ENCODE measurements at places on chromosomes 7 and 10.

DNA sequence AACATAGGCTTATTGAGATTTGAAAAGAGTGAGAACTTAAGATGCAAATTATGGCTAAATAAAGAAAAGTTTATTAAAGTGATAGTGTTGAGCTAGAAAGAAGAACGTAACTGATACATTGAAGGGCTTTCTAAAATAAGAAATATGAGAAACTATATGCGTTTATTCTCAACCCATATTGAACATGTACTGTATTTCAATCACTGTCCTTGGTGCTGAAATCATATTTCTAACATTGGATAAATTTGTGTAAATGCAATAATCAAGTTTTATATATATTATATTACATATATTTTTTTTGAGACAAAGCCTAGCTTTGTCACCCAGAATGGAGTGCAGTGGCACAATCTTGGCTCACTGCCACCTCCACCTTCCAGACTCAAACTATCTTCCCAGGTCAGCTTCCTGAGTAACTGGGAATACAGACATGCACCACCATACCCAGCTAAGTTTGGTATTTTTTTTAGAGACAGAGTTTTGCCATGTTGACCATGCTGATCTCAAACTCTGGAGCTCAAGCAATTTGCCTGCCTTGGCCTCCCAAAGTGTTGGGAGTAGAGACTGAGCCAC lies 1065.8 kb downstream of the REEP3 start:
- DNase-seq = no peak

DNA sequence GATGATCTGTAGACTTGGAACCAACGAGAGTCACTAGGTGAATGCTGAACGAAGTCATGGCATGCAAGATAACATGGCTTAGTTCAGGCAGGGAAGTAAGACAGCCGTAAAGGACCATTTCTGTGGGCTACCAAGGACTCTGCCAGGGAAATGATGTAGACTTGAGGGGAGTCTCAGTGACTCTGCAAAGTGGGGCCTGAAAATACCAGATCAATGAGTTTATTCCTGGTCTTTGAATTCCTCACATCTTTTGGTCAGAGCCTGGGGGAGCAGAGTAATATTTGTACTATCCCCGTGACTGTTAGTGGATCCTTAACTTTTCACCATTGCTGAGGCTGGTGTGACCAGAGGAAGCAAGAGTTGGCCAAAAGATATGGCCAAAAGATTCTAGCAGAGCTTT lies 60.7 kb upstream of the INHBA start:
- no peak for DNase-seq

DNA sequence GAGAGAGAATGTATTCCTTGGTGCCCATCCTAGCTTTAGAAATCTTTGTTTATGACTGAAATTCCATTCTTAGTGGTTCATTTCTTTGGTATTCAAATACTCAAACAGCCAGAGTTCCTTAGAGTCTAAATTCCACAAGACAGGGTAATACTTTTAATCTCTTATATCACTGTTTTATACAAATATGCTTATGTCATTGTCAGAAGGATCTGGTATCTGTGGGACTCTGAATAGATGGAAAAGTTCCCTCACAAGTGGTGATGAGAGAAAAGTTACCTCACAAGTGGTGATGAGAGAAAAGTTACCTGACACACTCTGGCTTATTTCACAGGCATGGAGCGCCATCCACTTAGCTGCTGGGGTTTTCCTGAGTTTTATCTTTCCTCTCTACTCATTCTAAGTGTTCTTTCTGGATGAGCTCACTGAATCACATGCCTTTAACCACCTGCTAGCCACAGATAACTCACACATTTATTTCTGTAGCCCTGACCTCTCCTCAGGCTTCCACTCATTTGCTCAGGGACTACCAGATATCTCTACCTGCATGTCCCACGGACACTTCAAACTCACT lies 784.0 kb downstream of the SUGCT start:
- DNase-seq = no peak

- no peak for DNase-seq
These were observed 39.8 kb downstream of the ZEB1 start for GRCh38 chr10:31358688-31359330.

DNA sequence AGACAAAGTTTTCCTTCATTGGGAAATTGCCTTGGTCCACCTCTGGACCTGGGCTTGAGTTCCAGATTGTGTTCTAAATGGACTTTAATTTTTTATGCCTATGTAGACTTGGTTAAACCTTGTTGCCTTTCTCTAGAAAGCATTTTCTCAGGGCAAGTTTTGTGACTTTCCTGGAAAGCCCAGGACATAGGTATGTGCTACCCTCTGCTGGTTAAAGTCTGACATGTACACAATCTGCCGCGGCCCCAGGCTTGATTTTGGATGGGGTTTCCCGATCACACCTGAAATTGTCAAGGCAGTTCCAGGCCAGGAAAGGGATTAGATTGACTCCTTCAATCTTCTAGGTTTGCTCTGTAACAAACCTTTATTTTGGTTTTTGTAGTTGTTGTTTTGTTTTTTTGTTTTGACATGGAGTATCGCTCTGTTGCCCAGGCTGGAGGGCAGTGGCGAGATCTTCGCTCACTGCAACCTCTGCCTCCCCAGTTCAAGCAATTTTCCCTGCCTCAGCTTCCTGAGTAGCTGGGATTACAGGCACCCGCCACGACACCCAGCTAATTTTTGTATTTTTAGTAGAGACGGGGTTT lies 14.1 kb upstream of the AKR1B10 start:
- DNase-seq = peak; percentile 43

GRCh38 chr7:125814100-125814499 lies 884.5 kb upstream of the POT1 start:
- DNase-seq = no peak

GRCh38 chr10:124267231-124267885 lies 151.4 kb downstream of the OAT start:
- DNase-seq = peak; percentile 4

DNA sequence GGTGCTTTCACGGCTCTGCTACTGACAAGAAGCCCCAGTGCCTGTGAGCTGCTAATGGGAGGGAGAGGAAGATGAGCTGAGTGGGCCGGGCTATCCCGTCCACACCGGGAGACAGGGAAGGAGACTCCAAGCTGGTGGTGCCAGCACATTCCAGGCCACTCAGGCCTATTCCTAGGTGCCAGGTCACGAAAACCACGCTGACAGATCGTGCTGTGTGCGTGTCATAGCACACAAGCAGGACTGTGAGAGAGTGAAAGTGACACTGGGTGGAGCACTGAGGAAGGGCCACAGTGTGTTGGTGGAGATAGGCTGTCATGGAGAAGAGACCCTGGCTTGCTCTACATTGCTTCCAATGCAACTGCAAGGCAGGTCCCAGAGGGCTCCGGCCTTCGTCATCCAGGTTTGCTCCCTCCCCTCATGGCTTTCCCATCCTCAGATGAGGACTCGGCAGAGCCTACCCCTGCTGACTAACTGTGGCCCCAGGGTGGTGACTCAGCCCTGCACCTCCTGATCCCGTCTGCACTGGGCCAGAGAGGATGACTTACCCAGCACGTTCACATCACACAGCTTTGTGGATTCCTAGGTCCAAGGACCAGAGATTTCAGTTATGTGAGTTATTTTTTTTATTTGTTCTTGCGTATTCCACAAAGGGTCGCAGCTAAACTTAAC lies 167.3 kb downstream of the EGFR start:
- DNase-seq = no peak

DNA sequence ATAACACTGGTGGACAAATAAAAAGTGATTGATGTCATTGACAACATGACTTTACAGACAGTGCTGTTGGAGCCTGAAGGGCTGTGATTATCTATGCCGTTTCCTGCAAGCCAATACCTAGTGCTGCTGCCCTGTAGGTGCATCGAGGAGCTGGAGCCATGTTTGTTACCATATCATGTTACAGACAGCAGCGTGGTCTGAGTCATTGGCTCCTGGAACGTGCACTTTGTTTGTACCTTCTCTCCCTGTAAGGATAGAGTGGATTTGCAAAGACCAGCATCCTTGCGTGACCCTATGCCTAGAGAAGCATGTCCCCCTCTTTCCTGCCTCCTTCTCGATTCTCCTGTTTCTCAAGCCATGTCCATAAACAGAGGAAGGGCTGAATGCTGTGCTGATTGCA lies 597.2 kb downstream of the TYW1 start:
- DNase-seq = peak; percentile 8

DNA sequence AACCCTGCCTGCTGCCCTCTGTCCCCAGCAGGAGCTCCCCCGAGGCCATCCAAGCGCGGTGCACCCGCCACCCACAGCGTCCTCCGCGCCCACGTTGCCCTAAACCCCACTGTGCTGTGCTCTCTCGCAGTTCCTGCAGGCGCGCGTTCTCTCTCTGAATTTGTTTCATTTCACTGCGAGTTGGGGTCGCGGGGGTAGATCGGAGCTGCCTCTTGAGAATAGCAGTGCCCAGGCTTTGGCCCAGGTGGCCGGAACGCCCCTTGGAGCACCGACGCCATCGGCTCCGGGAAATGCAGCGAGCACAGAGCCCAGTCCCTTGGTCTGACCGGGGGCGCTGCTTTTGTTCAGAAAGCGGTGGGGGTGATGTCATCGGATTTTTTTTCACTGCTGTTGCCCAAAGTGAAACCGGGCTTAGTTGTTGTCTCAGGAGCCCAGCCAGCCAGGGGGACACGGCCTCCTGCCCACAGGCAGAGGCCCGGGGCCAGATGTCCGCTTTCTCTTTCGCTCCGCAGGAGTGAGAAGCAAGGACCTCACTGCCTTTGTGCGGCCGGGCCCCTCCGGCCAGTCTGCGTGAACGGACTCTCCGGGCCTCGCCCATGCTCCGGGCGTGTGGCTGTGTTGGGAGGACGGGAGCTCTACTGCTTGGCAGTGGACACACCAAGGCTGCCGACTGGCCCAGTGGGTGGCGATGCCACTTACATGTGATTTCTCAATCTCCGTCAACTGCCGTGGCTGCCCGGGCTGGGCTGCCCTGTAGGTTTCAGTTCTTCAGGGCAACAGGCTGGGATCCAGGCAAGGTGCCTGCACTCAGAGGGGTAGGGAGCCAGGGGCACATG lies 43.1 kb downstream of the FOXK1 start:
- peak; percentile 57 for DNase-seq

GRCh38 chr7:135300913-135301765 lies 67.5 kb downstream of the STRA8 start:
- DNase-seq = no peak

- no peak for DNase-seq
These were observed 803 bp downstream of the GOLGA7B start for GRCh38 chr10:97850446-97850845.

GRCh38 chr10:34462993-34463392 lies 352.1 kb downstream of the PARD3 start:
- DNase-seq = no peak

- no peak for DNase-seq
These were observed at the start of gene SYCE1 for GRCh38 chr10:133565441-133566294. Gene SYCE1 (minus strand): TSS chr10:133565583. CDS start chr10:133565529, 54 bp downstream.

DNA sequence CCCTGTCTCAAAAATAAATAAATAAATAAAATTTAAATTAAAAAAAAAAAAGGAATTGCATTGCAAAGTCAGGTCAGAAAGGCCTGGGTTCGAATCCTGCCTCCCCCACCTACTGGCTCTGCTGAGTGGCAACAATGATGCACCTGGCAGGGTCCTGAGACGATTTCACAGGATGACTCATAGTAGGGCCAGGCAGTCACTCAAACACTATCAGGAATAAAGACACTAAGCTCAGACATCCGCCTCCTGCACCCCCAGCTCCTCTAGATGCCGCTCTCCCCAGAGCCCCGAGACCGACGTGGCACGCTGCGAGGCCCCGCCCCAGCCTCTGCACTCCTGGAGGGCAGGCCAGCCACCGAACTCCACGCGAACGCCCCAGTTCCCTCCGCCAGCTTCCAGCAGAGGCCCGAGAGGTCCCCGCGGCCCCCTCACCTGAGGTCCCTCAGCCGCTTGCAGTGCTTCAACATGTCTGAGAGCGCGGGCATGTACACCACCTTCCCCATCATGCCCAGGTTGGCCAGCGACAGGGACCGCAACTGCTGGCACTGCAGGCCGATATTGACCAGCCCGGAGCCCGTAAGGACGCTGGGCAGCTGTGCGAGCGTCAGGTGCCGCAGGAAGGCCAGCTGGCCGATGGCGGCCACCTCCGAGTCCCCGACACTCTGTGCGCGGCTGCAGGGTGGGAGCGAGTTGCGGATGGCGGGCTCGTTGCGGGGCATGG lies 76.6 kb upstream of the TNRC18 start:
- no peak for DNase-seq

DNA sequence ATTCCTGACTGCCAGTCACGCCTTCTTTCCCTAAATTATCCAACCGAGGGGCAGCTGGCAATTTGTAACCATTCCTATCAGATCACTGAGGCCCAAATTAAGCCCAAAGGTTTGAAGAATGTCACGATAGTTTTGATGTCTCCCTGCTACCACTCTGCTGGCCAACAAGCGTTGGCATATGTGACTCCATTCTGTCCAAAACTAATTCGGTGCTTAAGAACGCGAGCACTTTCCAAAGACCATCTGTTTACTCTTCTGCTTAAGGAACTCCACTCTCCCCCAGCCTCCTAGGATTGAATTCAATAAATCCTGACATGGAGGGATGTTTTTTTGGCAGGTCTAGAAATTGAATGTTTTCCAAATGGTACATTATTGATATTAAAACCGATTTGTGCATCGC lies 131.5 kb upstream of the CTBP2 start:
- no peak for DNase-seq

GRCh38 chr7:128435327-128435686 lies 20.4 kb upstream of the HILPDA start:
- DNase-seq = no peak

- DNase-seq = no peak
These were observed 384.6 kb upstream of the ADARB2 start for GRCh38 chr10:2121929-2122328.
